ENCODE measurements at places on chromosomes 2 and 18. TPM values are rescaled to one million over a fixed set of nuclear protein-coding genes. Genes with fewer than 3 reads are reported as not detected.

GRCh38 chr2:240604291-240604938 lies 17.9 kb downstream of the CAPN10 start:
- peak; percentile 79 for DNase-seq

Gene FSIP2
- 5.0 TPM for total RNA-seq

Gene OR6B2
- total RNA-seq: not detected

Gene TTLL4
- total RNA-seq: 48.4 TPM

DNA sequence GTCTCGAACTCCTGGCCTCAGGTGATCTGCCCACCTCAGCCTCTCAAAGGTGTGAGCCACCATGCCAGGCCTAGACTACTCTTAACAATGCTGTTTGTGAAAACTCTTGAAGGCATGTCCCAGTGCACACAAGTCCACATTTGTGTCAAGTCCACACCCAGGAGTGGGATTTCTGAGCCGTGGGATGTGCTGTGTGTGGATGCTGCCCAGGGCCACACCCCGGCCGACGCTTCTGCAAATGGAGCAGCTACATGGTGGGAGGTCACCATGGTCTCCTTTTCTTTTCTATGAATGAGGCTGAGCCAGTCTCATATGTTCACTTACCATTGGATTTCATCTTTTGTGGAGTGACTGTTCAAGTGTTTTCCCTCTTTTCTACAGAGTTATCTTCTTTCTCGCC lies 15.8 kb downstream of the SNED1 start:
- DNase-seq: no peak

Gene HOXD12
- total RNA-seq: not detected

Gene PROKR1
- not detected for total RNA-seq
